NCI-H1930 (cell line): ENCODE measurements at places on chromosomes 7 and 10.

- no peak for DNase-seq
Measured at GRCh38 chr7:81705206-81705605, 64.6 kb downstream of the HGF start.

- no peak for DNase-seq
Measured at GRCh38 chr10:110853921-110854605, 17.7 kb upstream of the PDCD4 start.

GRCh38 chr7:140609646-140610045, 31.0 kb downstream of the DENND2A start:
- no peak for DNase-seq

- no peak for DNase-seq
Measured at GRCh38 chr7:15715435-15715834, 29.0 kb upstream of the MEOX2 start.

GRCh38 chr7:47382200-47382599, 199.7 kb downstream of the TNS3 start:
- no peak for DNase-seq

DNA sequence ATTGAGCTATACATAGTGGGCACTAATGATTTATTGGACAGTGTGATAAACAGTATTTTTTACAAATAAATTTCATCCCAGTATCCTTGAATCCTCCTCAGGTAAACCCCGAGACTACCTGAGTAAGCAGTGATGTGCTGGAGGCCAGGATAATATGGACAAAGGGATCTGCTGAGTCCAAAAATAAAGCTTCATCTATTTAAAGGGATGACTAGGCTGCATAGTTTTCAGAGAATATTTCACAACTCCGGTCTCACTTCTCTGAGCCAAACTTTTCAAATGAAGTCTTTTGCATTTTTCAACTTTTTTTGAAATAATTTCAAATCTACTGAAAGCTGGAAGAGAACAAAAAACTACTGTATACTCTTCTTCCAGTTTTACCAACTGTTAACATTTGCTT, 2.5 kb downstream of the ACTR3B start:
- DNase-seq: no peak

GRCh38 chr10:37972396-37972795, 4.1 kb downstream of the ZNF25 start:
- no peak for DNase-seq

- no peak for DNase-seq
Measured at GRCh38 chr7:75958802-75959543, 35.4 kb downstream of the TMEM120A start.

- DNase-seq: no peak
Measured at GRCh38 chr10:82252081-82252480, 377.1 kb downstream of the NRG3 start.

DNA sequence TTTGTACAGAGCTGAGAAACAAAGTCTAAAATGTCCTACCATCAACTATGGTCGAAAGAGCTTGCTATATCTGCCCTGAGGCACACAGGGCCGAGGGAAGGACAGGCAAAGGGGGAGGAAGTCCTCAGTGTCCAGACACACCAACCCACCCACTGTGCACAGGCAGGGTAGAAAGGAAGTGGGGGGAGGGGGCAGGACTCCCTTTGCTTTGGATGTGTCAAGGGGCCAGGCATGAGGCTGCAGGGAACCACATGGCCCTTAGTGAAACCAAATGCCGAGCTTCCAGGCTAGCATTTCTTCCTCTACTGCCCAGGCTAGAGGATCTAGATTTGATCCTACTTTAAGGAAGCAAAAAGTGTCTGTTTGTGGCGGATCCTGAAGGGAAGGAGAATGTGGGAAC, 28.6 kb downstream of the KCNH2 start:
- no peak for DNase-seq

- DNase-seq: no peak
Measured at GRCh38 chr7:66088861-66089838, 13.5 kb downstream of the ASL start.

GRCh38 chr7:13077466-13077865, 390.0 kb downstream of the ARL4A start:
- no peak for DNase-seq

- no peak for DNase-seq
Measured at GRCh38 chr10:78589687-78590086, 479.1 kb upstream of the ZMIZ1 start.

- no peak for DNase-seq
Measured at GRCh38 chr7:105279688-105280007, 109.1 kb downstream of the SRPK2 start.
